ENCODE measurements at places on chromosomes 12 and 14.

DNA sequence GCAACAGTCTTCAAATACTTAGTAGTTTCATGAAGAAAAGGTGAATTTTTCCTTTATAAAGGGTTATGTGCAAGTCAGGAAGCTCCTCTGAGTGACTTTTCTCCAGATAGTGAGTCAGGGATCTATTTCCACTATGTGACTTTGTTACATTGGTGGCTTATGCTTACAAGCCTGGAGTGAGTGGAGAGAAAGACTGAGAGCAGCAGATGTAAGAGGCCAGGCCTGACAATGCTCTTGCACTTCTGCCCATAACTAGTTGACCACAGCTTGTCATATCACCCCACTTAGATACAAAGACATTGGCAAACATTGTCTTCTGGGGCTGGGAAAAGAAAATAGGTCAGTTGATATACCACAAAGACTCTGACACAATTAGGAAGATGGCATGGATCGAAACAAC, 236.5 kb downstream of the PDZRN4 start:
- DNase-seq, result no peak

DNA sequence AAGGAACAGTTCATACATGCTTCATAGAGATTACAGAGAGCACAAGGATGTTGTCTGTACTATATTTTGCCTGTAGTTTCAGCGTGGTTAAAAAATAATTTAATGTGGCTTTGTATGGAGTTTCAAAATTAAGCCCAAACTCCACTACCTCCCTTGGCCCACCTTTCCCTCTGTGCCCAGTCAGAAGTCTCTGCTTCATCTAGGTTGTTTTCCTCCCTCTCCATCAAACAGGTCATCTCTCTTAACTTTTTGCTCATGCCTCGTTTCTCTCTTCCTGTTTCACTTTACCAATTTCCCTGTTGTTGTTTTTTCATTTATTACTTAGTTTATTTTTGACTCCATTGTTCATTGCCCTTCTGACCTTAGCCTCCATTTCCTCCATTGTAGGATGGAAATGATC, 94.9 kb upstream of the NEDD1 start:
- DNase-seq, result no peak

GRCh38 chr14:61652526-61653262, 42.6 kb upstream of the HIF1A start:
- no peak for DNase-seq

GRCh38 chr12:113305281-113305856, 29.5 kb downstream of the SLC8B1 start:
- no peak for DNase-seq

GRCh38 chr14:89504091-89504490, 87.1 kb upstream of the FOXN3 start:
- no peak for DNase-seq

GRCh38 chr12:62731055-62731820, 203.7 kb downstream of the PPM1H start:
- DNase-seq, result no peak

- no peak for DNase-seq
These were observed 122.8 kb downstream of the NTF3 start for GRCh38 chr12:5554711-5555110.

GRCh38 chr12:45803111-45803510, 73.6 kb downstream of the ARID2 start:
- DNase-seq, result no peak

DNA sequence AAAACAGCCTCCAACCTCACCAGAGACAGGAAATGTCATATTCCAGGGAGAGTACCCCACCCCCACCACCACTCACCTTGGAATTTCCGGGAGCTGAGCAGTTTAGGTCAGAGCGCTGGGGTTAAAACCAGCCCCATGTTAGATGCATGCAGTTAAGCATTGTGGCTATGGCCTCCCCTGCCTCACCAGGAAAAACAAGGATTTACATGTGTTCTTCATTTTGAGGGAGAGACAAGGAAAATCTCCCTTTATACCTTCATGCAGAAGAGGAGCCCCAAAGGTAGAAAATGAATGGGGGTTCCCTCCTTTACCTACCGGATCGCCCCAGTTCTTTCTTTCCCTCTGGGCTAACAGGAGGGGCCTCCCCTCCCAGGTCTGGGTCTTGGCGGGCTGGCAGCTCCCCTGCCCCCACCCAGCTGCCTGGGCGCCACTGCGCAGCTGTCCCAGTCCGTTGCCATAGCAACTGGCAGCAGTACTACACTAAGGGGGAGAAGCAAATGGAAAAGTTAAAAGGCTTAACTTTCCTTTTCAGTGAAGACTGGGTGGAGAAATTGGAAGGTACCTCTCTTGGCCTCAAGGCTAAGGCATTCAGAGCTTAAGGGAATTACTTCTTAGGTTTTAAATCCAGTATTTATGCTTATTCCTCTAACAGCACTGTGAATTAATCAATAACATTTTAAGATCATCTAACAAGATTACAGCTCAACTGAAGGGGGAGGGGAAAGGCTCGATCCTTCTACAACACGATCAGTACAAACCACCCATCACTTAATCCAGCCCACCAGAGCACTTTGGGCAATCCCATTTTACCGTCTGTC, 20.5 kb downstream of the CBX5 start:
- DNase-seq, result peak; percentile 85

GRCh38 chr14:99543985-99544384, 60.0 kb downstream of the CCDC85C start:
- no peak for DNase-seq

- DNase-seq, result peak; percentile 7
These were observed 44.1 kb downstream of the FAM222A start for GRCh38 chr12:109757671-109758265.

GRCh38 chr12:116423094-116423493, 136.1 kb upstream of the MAP1LC3B2 start:
- no peak for DNase-seq

- no peak for DNase-seq
These were observed 767 bp upstream of the TCP11L2 start for GRCh38 chr12:106301611-106302321.

- DNase-seq, result no peak
These were observed 48.4 kb downstream of the GTF2A1 start for GRCh38 chr14:81172353-81172752.

DNA sequence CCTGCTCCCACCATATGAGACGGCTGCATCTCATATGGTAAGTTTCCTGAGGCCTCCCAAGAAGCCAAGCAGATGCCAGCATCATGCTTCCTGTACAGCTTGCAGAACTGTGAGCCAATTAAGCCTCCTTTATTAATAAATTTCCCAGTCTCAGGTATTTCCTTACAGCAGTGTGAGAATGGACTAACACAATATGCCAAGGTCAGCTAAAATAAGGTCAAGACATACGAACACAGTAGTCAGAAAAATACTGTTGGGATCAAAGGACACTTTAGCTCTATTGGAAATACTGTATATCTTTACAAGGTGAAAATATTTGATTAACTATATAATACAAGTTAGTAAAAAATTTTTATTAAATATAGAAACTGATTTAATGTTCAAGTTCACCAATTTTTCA, 28.8 kb downstream of the SEL1L start:
- no peak for DNase-seq

GRCh38 chr12:2664721-2665577, 129.8 kb upstream of the FKBP4 start:
- peak; percentile 18 for DNase-seq

DNA sequence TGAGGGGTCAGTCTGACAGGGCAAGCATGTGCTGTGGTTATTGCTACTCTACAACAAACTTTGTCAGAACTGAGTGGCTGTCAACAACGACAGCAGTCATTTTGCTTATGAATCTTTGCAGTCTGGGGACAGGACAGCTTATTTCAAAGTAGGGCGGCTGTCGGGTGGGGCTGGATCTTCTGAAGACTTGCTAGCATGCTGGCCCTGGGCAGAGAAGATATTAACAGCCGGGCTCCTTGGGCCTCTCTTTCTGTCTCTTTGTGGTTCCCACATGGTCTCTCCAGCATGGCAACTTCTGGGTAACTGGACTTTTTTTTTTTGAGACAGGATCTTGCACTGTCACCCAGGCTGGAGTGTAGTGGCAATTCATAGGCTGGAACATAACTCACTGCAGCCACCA, 33.9 kb upstream of the ALDH2 start:
- DNase-seq, result no peak

DNA sequence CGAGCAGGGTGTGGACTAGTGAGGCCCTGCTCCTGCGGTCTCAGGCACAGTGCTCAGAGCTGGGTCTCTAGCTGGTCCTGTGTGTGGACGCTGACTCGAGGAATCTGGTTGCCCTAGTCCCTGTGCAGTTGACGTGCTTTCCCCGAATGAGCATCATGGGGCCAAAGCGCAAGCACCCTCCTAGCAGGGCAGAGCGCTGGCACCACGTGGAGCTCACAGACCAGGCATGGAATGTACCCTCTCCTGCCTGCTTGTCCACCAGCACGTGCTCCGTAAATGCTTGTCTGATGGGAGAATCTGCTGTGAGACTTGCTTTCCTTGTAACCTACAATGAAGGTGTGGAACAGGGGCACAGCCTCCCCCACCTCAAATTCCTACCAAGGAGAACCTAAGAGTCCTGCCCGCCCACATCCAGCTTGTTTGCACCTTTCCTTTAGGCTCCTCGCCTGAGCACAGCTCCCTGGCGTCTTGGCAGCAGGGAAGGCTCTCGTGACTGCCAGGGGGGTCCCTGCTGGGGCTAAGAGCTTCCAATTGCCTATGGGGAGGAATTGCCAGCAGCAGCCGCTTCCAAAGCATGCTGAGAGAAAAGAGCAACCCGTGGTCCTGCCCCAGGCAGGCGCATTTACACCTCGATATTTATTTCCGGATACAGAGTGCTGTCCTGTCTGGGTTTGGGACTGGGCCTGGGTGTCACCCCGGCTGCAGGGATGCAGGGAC, 125.0 kb downstream of the PIWIL1 start:
- no peak for DNase-seq

GRCh38 chr12:4241592-4241991, 32.0 kb upstream of the CCND2 start:
- DNase-seq, result no peak

DNA sequence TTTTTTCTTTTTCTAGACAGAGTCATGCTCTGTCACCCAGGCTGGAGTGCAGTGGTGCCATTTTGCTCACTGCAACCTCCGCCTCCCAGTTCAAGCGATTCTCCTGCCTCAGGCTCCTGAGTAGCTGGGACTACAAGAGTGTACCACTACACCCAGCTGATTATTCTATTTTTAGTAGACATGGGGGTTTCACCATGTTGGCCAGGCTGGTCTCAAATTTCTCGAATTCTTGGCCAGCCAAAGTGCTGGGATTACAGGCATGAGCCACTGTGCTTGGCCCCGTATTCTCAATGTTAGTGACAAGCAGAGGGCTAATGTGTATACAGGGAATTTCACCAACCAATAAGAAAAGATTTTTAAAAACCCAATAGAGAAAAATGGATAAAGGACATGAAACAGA, 8.4 kb downstream of the PLBD2 start:
- no peak for DNase-seq

DNA sequence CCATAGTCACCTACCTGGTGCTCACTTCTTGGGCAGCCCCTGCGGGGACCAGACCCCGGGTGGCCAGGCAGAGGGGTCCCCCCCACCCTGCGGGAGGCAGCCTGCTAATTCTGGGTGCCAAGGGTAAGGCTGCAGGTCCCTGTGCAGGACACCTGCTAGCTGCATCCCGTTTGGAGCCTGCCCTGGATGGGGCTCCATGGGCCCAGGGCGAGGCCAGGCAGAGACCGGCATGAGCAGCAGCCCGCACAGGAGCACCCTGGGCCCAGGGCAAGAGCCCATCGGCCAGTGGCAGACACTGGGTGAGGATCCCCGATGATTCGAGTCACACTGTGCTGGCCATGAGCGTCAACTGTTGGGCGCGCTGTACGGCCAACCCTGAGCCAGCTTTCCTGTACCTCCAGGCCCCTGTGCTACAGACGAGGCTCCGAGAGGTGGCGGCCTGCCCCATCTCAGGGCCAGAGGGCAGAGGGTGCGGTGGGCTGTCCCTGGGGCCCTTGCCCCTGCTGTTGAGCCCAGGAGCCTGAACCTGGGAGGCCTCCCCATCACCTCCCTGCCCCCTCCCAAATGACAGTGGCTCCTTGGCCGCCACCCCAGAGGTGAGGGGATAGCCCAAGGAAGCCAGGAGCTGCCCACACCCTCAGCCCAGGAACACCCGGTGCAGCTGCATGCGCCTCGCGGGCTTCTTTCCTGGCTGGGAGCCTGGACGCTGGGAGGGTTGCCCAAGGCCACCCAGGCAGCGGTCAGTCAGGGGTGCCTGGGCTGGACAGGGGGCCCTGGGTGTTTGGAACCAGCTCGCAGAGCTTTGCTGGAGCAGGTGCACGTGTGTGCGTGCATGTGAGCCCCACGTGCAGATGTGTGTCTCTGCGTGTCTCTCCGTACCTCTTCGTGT, 47.7 kb downstream of the CYP46A1 start:
- peak; percentile 46 for DNase-seq

DNA sequence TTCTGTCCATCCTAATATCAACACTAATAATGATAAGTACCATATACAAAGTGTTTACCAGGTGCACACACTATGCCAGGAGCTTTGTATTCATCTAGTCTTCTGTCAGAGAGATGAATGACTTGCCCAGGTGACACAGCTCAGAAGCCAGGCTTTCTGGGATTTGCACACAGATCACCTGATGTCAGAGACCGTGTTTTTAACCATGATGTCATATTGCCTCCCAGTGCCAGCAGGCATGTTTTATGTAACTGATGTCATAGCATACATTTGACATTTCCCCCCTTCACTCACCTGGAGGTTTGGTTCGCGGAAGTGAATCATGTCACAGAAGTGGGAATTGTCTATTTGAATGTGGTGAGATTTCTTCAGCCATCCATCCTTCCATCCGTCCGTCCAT, 5.7 kb downstream of the WSCD2 start:
- DNase-seq, result no peak

DNA sequence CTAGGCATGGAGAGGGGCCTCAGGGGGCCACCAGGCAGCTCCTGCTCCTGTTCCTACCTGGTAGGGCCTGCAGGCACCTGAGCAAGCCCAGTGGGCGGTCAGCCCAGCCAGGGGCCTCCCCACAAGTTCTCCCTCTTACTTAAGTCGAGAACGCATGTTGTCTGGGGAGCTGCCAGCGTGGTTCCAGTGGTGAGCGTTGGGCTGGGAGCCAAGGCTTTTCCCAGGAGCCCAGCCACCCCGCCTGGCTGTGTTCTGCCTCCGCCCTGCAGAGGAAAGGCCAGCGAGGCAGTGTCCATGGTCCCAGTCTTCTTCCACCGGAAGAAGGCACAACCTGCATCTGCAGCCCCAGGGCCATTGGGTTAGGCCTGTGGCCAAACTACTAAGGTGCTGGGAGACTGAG, 1.4 kb downstream of the C14orf180 start:
- peak; percentile 66 for DNase-seq

DNA sequence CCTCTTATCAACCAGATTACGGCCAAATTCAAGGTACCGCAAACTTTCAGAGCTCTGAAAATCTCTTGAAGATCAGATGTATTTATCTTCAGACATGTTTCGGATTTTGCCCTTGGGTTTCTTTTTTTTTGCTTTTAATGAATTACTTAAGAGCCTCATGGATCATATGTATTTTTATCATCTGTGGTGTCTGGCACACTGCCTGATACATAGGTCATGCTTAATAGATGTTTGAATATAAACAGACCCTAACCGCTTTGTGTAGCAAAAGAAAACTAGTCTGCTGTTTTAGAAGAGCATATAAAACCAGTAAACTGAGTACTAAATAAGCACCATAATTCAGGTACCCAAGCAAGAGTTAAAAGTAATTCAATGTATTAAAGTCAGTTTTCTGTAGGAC, 20.1 kb upstream of the TBK1 start:
- no peak for DNase-seq

Measured in aorta (tissue), 5 donors.